ENCODE measurements at places on chromosomes 11 and 22. TPM values are rescaled to one million over a fixed set of nuclear protein-coding genes. Genes with fewer than 3 reads are reported as not detected.

EXPH5 gene
- 0.62 TPM for total RNA-seq

SPDYC gene
- total RNA-seq, result not detected

MRGPRX3 gene
- total RNA-seq, result 0.21 TPM

UBQLN3 gene
- total RNA-seq, result 1.1 TPM

USP2 gene
- 1.5 TPM for total RNA-seq

ANO9 gene
- total RNA-seq, result 0.41 TPM

ADAMTS15 gene
- total RNA-seq, result 4.9 TPM

OR8G5 gene
- total RNA-seq, result 0.18 TPM

KDM4E gene
- total RNA-seq, result not detected

CPT1A gene
- total RNA-seq, result 0.36 TPM

MYH9 gene
- total RNA-seq, result 931 TPM

DMC1 gene
- 3.5 TPM for total RNA-seq
